ENCODE measurements at places on chromosomes 7 and 10.

DNA sequence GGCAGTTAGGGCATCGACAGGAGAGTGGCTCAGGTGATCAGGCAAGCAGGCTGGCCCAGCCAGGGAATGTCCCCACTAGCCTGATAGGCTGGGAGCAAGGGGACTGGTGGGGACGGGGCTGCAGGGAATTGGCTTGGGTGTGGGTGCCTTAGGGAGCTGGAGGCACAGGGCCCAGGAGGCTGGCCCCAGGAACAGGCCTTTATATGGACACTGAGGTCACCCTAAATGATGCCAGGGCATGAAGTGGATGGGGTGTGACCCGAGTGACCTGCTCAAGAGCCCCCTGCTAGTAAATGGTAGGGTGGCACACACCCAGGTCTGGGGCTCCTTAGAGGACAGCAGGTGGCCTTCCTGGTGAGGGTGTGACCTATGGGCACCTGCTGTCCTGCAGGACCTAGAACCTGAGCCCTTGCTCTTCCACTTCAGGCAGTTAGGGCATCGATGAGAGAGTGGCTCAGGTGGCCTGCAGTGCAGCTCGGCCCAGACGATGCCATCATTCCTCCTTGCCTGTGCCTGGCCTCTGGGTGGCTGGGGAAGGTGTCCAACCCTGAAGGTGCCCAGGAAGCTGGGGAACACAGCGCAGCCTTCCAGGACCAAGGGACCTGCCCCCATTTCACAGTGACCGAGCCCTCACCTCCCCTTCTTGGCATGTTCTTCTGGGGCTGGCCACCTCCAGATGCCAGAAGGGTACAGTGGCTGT is 51.7 kb upstream of the LEP start:
- no peak for DNase-seq

- no peak for DNase-seq
Measured at GRCh38 chr7:7672545-7673239, 32.1 kb downstream of the UMAD1 start.

- no peak for DNase-seq
Measured at GRCh38 chr7:40221836-40222235, 87.0 kb downstream of the SUGCT start.

- no peak for DNase-seq
Measured at GRCh38 chr7:4616116-4616515, 66.0 kb upstream of the FOXK1 start.

GRCh38 chr7:4115941-4116610 is 566.0 kb upstream of the FOXK1 start:
- no peak for DNase-seq

- DNase-seq = no peak
Measured at GRCh38 chr10:2839081-2839725, 228.1 kb upstream of the PFKP start.

GRCh38 chr7:20798081-20798693 is 11.5 kb upstream of the SP8 start:
- DNase-seq = no peak

DNA sequence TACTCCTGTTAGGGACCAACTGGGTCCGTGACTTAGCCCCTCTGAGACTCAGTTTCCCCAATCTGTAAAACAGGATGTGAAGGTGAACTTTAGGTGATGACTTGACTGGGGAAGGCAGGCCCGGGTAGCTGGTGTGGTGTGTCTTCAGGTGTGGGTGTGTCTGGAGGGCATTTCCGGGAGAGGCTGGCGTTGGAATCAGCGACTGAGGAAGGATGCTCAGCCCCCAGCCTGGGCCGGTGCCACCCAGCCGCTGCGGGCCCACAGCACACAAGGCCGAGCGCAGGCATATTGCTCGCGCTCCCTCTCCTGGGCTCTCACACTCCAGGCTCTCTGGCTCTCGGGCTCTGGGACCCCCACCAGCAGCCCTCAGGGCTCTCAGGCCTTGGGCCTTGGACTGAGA is 31.7 kb upstream of the CNPY1 start:
- DNase-seq = no peak

DNA sequence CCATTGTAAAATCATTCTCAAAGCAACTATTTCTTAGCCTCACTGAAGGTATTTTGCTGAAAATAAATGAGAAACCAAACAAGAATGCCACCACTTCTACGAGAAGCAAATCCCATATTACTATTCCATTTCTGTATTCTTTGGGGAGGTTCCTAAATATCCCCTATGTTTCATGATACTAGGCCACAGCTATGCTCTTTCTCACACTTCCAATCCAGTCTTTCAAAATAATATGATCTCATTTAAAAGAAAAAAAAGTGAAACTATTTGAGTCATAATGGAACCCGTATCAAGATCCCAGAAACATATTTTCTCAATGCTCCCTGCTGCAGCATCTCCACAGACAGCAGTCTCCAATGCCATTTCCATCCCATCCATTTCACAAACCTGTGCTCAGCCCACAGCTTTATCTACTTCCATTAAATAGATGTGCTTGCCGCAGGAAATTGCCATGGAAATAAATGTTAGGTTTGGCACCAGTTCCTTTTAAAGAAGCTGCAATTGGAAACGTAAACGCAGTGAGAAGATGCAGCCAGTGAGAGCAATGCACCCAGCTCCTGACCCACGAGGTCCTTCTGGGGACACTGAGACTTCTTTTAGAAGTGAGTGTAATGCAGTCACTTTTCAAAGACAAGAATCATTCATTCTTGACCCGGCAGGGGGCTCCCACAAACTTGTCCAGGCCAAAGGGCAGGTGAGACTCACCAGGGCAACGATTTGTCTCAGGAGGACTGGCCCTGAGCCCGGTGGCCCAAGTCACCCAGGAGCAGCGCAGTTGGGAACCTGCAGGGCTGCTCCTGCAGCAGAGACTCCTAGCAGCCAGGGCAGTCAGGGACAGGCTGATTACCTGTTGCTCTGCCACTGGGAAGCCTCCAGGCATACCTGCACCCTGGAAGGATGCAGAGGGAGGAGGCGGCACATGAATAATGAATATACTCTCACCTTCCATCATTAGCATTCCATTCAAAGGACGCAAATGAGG is 99.6 kb downstream of the C10orf90 start:
- no peak for DNase-seq

- DNase-seq = no peak
Measured at GRCh38 chr7:37337522-37337921, 111.1 kb downstream of the ELMO1 start.

- no peak for DNase-seq
Measured at GRCh38 chr10:96714031-96714590, 6.2 kb downstream of the PIK3AP1 start.

GRCh38 chr10:104601166-104601565 is 39.9 kb upstream of the SORCS3 start:
- DNase-seq = no peak

- peak; percentile 87 for DNase-seq
Measured at GRCh38 chr10:13349463-13350274, 1.6 kb upstream of the SEPHS1 start.

- DNase-seq = no peak
Measured at GRCh38 chr7:28621369-28621841, 209.1 kb downstream of the CREB5 start.

DNA sequence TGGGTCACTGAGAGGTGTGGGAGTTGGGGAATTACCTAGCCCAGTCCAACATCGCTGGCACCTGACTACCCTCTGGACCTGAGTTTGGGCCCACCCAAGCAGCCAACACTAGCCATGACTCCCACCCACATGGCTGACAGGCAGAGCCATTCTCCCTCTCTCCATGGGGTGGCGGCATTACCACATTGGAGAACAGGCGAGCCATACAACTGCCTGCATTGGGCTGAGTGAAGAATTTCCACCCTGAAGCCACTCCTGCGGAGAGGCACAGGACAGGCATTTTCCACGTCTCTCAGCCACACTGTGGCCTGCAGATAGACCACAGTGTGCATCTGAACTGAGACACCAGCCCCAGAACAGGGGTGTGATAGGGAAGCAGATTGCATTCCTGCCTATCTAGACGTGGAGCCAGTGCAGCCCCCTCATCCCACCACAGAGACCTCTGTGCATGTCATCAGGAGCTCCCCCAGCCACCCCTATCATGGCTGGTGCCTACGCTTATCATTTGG is 58.2 kb upstream of the ANTXRL start:
- peak; percentile 80 for DNase-seq

DNA sequence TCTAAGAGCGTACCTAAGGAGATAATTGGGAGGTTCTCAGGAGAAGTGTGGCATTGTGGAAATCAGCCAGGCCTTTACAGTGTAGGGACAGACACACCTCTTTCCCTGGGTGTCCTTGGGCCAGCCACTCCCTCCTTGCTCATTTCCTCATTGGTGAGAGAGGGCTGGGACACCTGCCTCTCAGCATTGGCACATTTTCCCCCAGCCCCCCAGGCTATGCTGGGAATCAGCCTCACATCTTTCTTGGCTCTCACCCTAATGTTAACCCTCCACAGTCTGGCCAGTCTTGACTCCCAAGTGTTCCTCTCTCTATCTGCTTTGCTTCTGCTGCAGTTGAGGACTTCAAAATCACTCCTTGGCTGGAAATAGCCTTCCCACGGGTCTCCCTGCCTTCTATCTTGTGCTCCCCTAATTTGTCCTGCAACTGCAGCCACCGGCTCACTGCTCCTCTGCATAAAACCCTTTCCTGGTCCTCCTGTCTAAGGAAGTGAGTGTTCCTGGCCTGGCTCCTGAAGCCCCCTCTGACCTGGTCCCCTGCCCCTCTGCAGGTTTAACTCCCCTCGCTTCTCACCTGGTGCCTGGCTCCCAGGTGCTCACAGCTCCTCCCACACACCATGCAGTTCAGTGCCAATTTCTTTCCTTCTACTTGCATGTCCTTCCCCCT is 15.8 kb downstream of the TBXAS1 start:
- DNase-seq = no peak

DNA sequence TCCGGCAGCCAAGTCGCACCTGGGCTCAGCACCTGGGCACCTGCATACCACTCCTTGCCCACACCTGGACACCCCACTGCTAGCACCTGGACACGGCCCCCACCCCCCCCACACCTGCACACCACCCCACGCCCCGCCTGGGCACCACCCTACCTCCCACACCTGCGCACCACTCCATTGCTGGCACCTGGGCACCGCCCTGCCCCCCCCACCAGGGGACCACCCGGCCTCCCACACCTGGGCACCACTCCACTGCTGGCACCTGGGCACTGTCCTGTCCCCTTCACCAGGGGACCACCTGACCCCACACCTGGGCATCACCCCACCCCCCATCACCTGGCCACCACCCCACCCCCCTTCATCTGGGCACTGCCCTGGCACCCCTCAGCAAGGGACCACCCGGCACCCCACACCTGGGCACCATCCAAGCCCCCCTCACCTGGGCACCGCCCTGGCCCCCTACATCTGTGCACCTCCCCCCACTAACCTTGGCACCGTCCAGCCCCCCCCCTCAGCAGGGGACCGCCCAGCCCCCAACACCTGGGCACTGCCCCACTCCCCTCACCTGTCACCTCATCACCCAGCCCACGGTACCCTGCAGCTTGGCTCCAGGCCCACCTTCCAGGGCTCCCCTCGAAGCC is 33.8 kb upstream of the RNF32 start:
- DNase-seq = no peak

DNA sequence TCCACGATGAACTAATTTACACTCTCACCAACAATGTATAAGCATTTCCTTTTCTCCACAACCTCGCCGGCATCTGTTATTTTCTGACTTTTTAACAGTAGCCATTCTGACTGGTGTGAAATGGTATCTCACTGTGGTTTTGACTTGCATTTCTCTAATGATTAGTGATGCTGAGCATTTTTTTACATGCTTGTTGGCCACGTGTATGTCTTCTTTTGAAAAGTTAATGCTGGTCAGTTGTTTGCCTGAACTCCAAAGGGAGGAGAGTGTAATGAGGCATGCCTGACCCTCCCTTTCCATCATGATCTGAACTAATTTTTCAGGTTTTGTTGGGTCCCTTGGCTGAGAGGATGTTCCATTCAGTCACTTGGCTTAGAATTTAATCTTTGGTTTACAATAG is 50.7 kb upstream of the SVIL start:
- DNase-seq = no peak

GRCh38 chr7:126803060-126803665 is 449.6 kb downstream of the GRM8 start:
- DNase-seq = peak; percentile 6

GRCh38 chr7:159022238-159022993 is 122.3 kb downstream of the VIPR2 start:
- DNase-seq = no peak

- DNase-seq = no peak
Measured at GRCh38 chr10:48545462-48546145, 59.3 kb downstream of the ARHGAP22 start.

DNA sequence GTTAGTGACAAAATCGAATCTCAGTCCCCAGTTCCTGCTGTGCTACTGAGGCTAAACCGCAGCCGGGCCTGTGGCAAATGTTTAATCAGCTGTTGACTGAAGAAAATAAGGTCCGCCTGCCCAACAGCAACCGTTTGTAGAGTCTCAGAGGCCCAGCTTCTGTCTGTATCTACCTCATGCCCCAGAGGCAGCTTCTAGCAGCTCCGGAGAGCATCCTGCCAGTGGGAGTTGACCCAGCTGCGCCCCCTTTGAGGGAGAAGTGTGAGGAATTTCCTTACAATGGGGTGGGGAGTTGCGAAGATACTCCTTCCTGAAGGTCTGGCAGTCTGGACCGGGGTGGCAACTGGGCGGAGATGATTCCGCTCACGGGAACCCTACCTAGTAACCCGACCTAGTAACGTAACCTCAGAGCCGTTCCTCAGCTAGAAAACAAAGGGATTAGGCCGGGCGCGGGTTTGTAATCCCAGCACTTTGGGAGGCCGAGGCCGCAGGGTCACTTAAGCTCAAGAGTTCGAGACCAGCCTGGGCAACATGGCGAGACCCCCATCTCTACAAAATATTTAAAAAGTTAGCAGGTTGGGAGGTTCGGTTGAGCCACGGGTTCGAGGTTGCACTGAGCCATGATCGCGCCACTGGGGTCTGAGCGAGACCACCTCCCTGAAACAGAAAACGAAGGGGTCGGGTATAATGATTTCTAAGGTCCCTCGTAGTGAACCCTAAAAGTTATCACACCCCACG is 846 bp upstream of the ZNF775 start:
- DNase-seq = peak; percentile 72

GRCh38 chr7:147071536-147071935 is 954.9 kb downstream of the CNTNAP2 start:
- DNase-seq = no peak

GRCh38 chr10:17586821-17587234 is 30.3 kb downstream of the HACD1 start:
- DNase-seq = no peak

DNA sequence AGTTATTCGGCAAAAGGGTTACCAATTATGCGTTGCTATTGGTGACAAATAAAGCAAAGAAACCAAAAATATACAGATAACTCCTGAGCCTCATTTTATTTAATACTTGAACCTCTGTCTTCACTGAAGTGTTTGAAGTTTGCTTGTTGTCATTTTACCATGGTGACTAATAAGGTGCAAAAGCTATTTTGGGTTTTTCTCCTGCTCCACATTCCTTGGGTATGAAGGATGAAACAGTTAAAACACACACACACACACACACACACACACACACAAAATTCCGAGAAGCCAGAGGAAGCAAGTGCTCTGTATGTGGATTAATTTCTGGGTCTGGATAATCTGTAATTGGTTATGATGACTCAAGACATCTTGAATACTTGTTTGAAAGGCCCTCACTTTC is 246.5 kb downstream of the COBL start:
- DNase-seq = no peak

Data from muscle of back (tissue), 13 donors.